ENCODE measurements at places on chromosomes 6 and 20.

- DNase-seq = no peak
Observed at GRCh38 chr20:43959920-43960227, 45.2 kb downstream of the TOX2 start.

GRCh38 chr20:62201173-62202082 is 18.6 kb downstream of the MTG2 start:
- DNase-seq = no peak

DNA sequence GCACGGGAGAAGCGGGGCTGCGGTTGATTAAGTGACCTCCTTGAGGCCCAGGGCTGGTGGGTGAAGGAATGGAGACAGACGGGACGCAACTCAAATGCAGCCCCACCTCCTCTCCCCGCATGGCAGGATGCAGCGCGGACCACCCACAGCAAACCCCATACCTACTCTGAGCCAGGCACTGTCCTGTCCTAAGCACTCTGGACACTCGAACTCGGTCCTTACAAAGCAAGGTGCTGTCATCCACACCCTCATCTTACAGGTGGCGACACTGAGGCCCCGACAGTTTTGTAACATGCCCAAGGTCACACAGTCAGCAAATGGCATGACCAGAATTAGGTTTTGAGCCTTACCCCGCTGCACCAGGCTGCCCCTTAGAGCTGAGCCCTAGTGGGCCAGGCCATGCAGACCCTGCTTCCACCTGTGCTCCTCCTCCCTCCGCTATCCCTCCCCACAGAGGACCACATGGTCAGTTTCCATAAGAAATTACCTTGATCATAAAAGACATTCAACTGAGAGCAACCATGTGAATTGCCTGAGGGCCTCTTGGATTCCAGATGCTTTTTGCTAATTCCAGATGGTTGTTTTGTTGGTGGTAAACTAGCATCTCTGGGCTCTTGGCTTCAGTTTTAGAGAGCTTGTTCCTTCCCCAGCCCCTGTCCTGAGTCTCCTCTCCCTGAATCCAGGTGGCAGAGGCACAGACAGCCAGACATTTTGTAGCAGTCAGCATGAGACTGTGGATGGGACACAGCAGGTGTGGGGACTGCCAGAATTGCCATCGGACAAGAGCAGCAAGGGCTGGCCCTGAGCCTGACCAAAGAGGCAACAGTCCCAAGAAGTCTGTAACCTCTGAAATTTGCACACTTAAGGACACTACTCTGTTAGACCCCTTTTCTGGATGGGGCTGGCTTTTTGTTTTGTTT is 171.9 kb upstream of the PMEPA1 start:
- DNase-seq = no peak

DNA sequence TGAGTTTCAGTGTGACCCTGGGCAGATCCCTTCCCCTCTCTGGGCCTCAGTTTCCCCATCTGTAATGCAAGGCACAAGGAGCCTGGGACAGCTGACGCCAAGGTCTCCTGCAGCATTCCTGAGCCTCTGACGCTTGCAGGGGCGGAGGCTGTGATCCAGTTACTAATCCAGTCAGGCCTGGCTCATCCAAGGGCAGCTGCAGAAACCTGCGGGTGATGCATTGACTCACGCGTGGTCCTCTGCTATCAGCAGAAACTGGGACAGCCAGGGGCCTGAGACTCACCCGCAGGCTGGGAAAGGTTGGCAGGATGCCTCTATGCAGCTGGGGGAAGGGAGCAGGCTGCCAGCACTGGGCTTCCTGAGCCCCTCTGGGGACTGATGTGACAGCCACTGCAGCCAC is 65.0 kb upstream of the SIRPA start:
- no peak for DNase-seq

DNA sequence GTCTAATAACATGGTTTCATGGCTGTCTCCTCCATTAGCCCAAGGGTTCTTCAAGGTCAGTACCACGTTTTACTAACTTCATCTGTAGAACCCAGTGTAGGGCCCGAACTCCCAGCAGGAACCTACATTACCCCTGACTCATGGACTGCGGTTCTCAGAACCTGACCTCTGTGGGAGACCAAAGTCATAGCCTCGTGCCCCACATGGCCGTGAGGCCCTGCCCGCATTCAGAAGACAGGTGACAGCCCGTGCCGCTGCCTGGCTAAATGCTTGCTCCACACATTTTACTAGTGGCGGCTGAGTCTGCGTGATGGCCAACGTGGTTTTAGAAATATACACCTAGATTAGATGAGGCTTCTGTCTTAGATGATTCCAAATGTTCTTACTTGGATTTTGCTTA is 94.9 kb downstream of the CDH4 start:
- no peak for DNase-seq

Measured in MV-4-11 (cell line).